ENCODE measurements at places on chromosomes 5 and 9.

GRCh38 chr9:89542401-89543021, 44.6 kb upstream of the SEMA4D start:
- DNase-seq = no peak

DNA sequence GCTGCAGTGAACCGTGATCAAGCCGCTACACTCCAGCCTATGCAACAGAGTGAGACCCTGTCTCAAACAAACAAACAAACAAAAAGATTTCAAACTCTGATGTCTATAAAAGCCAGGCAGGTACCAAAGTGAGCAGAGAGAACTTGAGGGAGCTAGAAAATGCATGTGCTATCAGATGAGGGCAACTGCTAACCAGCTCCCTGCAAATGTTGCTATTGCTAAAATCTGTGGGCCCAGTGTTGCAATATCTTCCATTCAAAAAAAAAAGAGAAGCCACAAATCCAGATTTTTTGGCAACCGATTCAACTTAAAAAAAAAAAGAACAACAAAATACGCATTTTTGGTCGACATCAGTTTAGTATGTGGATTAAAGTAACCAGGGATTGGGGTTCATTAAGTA, 5.5 kb downstream of the UBE2D2 start:
- no peak for DNase-seq

- no peak for DNase-seq
Measured at GRCh38 chr9:27351438-27351837, 54.5 kb upstream of the EQTN start.

DNA sequence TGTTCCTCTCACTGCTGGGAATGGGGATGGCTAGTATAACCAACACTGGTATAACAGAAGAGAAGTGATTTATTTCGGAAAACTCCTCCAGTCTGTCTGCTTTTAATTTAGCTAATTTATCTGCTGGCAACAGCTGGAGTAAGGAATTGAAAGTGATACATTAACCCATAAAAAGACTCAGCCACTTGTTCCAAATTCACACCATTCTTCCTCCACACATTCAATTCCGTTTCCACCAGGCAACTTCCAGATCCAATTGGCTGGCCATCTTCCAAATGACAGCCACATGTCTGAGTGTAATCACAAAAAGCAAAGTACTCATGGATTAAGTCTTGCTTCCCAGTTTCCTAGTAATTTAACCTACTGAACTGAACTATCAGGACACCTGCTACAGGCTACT, 77.1 kb upstream of the RETREG1 start:
- DNase-seq = no peak

- DNase-seq = no peak
Measured at GRCh38 chr5:113205807-113206206, 229.0 kb downstream of the TSSK1B start.

DNA sequence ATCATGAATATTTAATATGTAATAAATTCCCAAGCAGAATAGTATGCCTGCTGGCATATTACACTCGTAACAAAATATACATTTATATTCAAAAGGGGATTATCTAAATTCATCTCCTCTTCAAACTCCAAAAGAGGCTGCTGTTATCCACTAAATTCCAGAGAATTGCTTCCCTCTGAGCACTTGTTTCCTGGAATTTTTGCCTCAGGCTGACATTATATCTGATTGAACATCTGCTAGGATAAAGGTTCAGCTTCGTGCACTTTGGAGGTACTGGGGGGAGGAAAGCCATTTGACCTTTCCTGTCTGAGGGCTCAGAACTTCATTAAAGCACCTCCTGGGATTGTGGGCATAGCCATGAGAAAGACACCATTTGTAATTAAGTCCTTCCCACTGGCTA, 4.3 kb upstream of the HAPLN1 start:
- DNase-seq = no peak

DNA sequence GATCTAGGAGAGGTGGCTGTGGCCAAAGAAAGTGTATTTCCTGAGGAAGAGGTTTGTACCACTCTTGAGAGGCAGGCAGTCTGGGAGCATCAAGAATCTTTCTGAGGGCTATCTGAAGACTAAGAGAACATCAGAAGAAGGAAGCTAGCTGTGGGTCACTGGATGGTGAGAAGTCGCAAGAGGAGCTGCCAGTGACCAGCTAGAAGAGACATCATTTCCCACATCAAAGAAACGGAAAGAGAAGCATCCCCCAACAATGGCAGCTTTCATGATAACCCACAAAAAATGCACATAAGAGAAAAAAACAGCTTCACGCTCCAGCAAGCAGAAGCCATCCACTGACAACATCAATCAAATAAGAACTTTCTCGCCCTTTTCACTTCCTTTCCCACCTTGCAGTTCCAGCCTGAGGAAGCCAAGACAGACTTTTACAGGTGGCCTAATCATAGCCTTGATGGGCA, 25.0 kb upstream of the CEP78 start:
- DNase-seq = no peak

- no peak for DNase-seq
Measured at GRCh38 chr9:7226007-7226640, 468.4 kb downstream of the KDM4C start.

GRCh38 chr9:79237861-79238260, 333.9 kb upstream of the TLE4 start:
- no peak for DNase-seq

- DNase-seq = no peak
Measured at GRCh38 chr5:168179192-168179593, 112.3 kb upstream of the WWC1 start.

GRCh38 chr9:75896193-75896592, 5.7 kb downstream of the PCSK5 start:
- DNase-seq = no peak

DNA sequence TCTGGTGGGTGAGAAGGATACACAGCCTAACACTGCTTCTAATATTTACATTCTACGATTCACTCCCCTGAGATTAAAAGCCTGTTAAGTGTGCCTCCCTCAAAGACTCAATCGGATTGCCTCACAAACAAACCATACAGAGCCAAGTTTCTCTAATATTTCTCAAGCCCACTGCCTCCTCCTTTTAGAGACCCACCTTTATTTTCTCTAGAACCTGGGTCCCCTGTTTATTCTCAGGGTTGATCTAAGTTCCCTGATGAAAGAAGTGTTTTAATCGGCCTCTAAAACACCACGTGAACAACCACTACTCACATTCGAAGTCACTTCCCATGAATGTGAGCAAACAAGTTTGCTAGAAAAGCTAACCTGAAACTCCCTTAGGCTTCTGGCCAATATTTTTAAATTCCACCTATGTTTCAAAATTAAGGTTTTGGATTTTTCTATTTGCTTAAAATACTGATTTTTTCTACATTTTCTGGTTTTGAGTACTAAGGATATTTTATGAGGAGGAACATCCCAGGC, 76.5 kb downstream of the GLIS3 start:
- no peak for DNase-seq

DNA sequence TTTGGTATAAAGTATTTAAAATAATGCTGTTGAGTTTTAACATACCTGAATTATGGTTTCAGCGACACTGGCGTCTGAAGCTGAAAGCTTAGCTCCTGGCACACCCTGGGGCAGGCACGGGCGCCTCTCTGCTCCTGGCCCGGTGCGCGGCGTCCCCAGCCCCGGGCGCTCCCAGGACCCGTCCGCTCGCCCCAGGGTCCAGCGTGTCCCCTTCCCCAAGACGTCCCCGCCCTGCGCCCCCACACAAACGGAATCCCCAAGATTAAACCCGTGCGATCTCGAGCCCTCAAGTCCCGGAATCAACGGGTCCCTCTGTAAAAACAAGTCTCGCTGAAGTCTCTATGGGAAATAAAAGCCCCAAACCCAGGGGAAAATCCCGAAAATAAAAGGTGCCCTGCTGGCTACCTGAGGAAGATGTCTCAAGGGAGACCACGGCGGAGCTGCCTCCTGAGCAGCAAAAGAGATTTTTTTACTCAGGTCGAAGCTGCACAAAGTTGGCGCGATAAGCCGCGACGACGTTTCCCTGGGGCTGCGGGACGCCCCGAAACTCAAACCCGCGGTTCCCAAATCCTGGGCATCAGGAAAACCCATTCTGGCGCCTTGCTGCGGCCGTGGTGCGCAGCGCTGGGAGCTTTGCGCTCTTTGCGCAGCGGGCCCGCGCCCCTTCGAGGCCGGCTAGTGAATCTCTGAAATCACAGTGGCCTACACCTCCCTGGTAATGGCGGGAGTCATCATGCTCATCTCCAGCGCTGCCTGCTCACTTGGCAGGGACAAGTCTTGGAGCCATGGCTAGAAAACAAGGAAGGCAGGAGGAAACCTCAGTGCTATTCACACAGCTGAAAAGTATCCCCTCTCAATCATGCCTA, 6.3 kb upstream of the IFNA8 start:
- DNase-seq = no peak

DNA sequence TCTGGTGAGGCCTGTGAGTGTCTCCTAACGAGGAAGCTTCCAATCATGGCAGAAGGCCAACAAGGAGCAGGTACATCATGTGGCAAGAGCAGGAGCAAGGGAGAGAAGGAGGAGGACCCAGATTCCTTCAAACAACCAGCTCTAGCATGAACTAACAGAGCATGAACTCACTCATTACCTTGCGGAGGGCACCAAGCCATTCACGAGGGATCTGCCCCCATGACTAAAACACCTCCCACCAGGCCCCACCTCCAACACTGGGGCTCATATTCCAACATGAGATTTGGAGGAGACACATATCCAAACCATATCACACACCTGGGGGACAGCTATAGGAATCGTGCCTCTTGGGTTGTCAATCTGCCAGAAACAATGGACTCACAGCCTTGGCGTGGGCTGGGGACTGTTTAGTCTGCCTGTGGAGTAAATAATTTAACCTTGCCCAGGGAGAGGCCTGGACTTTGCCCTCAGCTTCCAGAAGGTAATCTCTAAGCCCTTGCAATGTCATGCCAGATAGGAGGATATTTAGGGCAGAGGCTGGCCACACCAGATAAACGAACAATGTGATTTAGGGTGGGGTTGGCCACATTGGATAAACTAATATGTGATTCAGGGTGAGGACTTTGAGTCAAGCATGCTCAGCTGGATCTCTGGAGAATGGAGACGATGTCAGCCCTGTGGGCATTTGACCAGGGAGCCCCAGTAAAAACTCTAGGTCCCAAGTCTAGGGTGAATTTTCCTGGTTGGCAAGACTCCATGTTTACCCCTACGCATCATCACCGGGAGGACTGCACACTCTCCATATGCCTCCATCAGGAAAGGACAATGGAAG, 13.6 kb upstream of the VDAC1 start:
- no peak for DNase-seq

DNA sequence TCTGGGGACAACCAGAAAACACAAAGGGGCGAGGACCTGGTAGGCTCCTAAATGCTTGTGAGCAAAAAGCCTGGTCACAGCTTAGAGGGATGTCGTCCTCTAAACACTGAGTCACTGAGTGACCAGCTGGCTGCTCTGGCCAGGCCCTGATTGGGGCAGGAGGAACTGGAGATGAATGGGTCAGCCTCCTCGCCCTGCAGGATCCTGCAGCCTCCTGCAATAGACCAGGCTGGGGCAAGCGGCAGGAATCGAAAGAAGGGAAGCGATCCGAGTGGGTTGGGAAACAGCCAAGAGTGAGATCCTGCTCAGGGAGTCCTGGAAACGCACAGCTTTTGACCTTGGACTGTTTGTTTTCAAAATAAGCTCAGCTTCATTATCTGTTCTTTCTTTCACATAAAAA, 34.1 kb upstream of the MSX2 start:
- no peak for DNase-seq

DNA sequence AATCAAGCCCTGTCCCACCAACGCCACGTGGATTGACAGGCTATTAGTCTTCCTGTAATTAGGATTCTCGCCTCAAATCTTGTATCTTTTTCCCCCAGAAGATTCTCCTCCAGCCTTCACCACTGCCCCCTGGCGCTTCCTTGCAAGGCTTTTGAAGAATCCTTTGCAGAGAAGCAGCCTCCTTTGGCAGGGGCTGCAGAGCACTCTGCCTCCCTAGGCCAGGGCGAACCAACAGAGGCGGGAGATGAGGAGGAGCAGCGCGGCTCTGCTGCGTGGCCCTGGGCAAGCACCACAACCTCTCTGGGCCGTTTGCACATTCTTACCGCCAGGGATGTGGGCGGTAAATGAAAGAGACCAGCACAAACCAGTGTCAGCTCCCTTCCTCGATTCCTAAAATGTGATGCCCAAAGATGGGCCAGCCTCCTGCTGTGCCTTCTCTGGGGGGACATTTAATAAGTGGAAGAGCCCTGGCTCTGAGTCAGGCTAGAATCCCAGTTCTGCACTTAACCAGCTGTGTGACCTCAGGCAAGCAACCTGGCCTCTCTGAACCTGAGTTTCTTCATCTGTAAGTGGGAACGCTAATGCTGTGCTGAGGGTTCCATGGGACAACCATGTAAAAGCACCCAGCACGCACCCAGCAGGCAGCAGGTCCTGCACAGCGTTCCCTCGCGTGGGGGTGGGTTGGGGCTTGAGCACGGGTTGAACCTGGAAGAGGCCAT, 128.6 kb downstream of the KCNIP1 start:
- DNase-seq = no peak

DNA sequence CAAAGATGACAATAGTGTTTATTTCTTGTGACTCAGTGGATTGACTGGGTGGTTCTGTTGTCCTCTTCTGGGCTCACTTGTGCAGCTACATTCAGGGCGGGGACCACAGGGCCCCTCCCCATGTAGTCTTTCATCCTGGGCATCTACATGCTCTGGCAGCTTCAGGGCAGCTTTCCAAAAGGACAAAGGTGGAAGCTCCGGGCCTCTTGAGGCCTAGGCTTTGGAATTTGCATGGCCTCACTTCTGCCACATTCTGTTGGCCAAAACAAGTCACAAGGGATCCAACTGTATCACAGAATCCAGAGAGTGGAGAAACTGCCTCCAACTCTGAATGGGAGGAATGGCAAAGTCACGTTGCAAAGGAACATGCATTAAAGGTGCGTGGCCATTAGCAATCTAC, 64.3 kb downstream of the ARHGAP26 start:
- DNase-seq = no peak

- DNase-seq = no peak
Measured at GRCh38 chr5:100762108-100762507, 141.0 kb downstream of the ST8SIA4 start.

DNA sequence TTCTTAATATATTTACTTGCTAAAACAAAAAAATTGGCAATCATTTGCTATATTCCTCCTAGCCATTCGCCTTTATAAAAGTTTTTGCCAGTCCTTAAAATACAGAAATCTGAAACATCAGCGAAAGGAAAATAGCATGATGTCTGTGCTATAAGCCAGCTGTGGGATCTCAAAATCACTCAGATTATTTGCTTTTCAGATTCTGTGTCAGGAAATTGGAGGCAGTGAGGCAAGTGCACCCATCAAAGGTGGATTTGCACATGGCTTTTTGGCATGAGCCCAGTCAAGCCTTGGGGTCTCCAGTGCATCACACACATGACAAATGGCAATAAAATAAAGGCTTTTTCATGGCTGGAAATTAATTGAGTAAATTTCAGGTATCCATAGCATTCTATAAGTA, 196.8 kb upstream of the DAPK1 start:
- no peak for DNase-seq

DNA sequence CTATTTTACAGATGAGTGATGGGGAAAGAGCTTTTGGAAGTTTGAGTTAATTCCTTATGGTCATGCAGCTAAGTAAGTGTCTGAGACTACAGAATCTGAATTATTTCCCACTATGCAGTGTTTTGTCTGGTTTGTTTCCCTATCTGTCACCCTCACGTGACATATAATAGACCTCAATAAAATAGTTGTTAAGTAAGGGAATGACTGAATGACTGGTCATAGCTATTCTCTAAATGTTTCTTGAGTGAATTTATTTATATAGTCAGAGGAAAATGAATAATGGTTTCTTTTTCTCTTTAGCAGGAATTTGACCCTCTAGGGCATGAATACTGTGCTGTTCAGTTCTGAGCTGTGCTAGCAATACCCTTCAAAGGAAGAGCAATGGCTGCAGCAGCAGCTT, 10.3 kb downstream of the TRIM32 start:
- no peak for DNase-seq

GRCh38 chr5:53631251-53631650, 70.8 kb downstream of the NDUFS4 start:
- no peak for DNase-seq

GRCh38 chr5:116476897-116477537, 97.6 kb downstream of the SEMA6A start:
- DNase-seq = no peak

Measured in activated CD4-positive, CD25-positive, alpha-beta regulatory T cell treated with anti-CD3 and anti-CD28 coated beads, Interleukin-2, amount 50 U/mL, for 16 hours (primary cell).